ENCODE measurements at places on chromosomes 5 and 9. TPM values are rescaled to one million over a fixed set of nuclear protein-coding genes. Genes with fewer than 3 reads are reported as not detected.
A peak's percentile ranks its signal among the peaks of the same experiment; 100 is the strongest.

Gene TRIP13
- 3.9 TPM for total RNA-seq

Gene MAN1B1
- 59.8 TPM for total RNA-seq

DNA sequence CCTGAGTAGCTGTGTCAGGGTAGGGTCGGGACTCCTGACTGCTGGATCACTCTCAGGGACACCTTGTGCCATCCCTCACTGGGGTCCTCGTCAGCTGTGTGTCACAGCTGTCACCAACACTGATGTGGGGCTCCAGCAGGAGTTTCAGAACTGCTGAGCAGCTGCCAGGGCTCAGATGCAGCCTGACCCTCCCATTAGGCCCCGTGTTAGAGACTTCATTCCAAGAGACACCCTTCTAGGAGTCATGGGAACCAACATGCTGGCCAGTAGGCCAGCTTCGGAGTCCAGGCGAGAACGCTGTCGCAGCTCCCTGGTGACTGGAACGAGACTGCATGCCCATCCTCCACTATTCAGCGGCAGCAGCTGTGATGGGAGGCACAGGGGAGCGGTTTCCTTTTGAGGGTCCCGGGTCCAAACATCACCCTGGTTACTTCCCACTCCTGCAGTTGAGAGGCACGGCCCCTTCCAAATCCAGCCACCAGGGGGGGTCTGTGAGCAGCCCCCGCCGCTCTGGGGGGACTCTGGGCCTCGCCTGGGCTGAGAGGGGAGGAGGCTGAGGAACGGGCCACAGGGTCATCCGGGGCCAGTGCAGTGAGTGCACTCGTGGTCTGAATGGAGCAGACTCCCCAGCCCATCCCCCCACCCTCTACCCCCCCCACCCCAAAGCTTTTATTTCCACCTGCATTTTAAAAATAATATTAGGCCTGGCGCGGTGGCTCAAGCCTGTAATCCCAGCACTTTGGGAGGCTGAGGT lies 12.6 kb upstream of the TCF7 start:
- peak overlapping the region; percentile 28 for H3K27ac ChIP-seq
- peaks cover 4% of the 10 kb centered on the region for H3K27me3 ChIP-seq
- peak; percentile 79 for DNase-seq
- H3K4me3 ChIP-seq = no peak overlapping the region

DNA sequence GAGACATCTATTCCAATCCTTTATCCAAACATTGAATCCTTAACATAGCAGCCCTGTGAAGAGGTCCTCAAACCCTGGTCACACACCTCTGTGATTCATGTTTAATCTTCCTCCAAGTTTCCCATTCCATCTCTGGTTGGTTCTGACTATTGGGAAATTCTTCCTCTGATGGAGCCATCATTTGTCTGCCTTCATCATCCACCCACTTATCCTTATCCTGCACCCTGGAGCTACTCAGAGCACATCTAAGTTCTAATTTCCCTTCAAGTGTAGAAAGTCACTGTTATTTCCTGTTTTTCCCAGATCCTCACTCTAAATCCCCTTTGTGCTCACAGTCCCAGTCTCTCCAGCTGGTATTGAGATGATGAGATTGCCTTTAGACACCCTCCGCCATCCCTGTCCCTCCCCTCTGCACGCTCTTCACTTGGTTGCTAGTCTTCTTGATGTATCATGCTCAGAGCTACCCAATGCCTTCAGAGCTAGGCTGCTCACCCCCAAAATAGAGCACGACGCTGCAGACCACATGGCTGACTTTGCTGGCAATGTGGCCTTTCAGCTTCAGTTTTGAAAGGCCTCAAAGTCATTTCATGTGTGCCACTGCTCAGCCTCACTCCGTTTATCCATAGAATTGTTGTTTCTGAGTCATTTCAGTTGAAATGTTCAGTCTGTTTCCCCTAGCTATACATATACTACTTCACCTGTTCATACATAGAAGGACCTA lies 154.3 kb downstream of the PALM2AKAP2 start:
- H3K27ac ChIP-seq = no peak overlapping the region
- H3K4me3 ChIP-seq = no peak overlapping the region
- no peaks in the 10 kb centered on the region for H3K27me3 ChIP-seq
- H3K4me1 ChIP-seq = peaks cover 11% of the 10 kb centered on the region

- H3K36me3 ChIP-seq = no peaks in the 10 kb centered on the region
- H3K4me1 ChIP-seq = no peaks in the 10 kb centered on the region
- H3K27me3 ChIP-seq = no peaks in the 10 kb centered on the region
- no peak overlapping the region for H3K27ac ChIP-seq
- DNase-seq = no peak
- no peak overlapping the region for H3K4me3 ChIP-seq
These were observed 40.5 kb upstream of the TBCA start for GRCh38 chr5:77816686-77817085.

DNA sequence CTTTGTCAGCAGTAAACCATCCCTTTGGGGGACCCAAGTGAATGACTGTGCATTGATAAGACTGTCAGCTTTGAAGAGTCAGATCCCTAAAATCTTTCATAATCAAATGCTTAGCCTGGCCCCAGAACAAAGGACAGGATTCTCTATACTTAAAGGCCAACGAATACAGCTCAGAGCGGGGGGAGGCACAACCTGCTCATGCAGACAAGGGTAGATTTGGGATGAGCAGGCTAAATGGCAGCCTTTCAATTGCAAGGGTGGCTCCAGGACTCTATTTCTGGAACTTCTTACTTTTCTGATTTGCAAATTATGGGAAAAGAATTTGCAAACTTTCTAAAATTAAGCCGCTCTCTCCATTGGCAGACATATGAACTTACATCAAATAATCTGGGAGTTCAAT lies 66.4 kb downstream of the ELL2 start:
- H3K4me3 ChIP-seq = no peak overlapping the region
- H3K4me1 ChIP-seq = peaks cover 32% of the 10 kb centered on the region
- no peak for DNase-seq

DNA sequence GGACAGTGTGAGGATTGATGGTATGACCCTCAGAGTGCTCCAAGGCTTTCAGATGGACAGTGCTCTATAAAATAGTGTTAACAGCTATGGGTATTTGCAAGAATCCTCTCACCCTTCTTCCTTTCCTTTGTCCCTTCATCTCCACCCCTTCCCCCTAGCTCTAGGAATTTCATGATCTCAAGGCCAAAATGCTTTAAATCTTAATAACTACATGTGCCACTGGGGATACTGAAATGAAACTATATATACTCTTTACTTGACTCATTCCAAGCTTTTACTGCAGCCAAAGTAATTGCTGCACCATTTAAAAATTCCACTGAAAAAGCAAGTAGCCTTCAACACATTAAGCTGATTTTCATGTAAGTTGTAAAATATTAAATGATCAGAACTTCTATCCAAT lies 361.6 kb upstream of the SLC30A5 start:
- no peak overlapping the region for H3K4me3 ChIP-seq
- DNase-seq = no peak
- no peaks in the 10 kb centered on the region for H3K27me3 ChIP-seq
- H3K4me1 ChIP-seq = peaks cover 8% of the 10 kb centered on the region
- no peaks in the 10 kb centered on the region for H3K36me3 ChIP-seq
